CD4-positive, alpha-beta T cell treated with Interferon gamma for 1 hour (primary cell): ENCODE measurements at places on chromosomes 3 and 15.

GRCh38 chr3:119239206-119239820, 1.4 kb downstream of the B4GALT4 start:
- no peak for DNase-seq

- no peak for DNase-seq
Measured at GRCh38 chr15:70854666-70854976, 664 bp upstream of the LARP6 start.

DNA sequence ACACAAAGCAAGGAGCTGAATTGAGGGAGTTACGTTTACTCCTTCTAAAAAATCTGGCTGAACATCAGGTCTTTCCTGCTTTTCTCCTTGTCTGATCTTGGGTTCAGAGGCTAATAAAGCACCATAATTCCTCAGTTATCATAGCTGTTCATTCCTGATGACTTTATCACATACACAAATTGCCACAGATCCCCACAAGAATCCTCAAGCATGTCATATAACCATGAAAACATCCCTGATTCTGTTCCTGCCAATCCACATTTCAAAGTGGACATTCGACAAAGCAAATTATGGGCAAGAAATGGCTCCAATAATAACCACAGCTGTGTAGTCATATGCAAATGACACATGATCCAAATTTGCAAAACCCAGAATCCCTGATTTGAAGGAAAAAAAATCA, 321.3 kb downstream of the MEX3B start:
- no peak for DNase-seq

DNA sequence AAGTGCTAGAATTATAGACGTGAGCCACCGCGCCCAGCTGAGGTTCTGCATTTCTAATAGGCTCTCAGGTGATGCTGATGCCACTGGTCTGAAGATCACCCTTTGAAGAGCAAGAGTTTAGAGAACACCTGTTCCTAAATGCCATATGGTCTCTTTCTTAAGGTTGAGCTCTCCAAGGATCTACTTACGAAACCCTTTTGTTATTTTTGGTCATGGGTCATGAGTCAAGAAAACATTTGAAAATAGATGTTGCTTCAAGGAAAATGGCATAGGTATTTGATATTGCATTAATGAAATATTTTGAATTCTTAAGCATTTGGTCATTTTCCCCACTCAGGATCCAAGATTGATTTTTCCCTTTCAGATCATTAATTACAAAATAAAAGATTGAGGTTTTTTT, 74.7 kb upstream of the SOX2 start:
- no peak for DNase-seq

DNA sequence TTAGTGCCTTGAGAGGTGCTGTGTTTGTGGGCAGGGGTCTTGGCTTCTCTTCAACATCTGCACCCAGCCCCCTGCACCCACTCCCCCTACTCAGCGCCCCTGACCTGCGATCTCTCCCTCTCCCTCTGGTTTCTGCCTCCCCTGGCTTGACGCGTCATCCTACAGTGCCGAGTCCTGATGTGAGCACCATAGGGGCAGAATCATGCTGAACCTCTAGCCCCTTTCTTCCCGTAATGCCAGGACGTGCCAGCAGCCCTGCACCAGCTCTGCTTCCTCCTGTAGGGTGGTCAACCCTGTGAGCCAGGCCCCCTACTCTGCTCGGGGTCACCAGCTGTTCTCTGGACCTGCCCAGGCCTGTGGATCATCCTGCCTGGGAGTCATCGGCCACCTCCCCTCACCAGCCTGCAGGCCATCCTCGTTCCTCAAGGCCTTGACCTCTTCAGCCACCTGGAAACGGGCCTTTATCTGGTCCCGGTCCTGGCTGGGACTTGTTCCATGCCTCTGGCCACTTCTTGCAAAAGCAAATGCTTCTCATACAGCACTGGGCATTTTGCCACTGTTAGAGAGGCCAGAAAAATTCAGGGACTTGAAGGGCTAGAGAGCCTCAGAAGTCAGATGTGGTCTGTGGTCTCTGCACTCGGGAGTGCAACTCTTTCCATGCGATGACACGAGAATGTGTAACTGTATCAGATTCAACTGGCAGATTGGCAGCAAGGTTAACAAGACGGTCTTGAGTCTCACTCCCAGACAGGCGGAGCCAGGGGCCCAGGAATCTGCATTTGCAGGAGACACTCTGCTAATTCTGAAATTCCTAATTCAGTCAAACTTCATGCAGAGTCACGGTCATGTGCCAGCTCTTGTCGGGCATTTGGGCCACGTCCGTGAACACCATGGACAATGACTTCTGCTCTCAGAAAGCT, 16.7 kb upstream of the KLF15 start:
- no peak for DNase-seq

GRCh38 chr3:32586356-32586755, 15.7 kb upstream of the DYNC1LI1 start:
- no peak for DNase-seq

DNA sequence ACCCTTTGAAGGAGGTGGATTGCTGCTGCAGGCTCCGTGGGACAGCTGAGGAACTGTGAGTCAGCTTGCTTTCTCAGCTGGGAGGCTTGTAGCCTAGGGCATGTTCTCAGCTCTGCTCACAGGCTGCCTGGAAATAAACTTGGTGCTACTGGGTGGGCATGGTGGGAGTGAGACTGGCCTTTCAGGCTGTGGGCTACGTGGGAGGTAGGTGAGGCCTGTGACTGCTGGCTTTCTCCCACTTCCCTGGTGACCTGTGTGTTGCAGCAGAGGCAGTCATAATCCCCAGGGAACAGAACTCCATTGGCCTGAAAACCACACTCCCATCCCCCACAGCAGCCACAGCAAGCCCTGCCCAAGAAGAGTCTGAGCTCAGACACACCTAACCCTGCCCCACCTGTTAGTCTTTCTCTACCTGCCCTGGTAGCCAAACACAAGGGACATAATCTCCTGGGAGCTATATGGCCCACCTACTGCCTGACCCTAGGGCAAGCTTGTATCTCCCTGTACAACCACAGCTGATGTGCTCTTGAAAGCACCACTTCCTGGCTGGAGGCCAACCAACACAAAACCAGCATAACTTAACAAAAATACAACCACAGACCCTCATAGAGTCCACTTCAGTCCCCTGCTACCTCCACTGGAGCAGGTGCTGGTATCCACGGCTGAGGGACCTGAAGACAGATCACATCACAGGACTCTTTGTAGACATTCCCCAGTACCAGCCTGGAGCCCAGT, 236.5 kb downstream of the SQOR start:
- DNase-seq = no peak

- no peak for DNase-seq
Measured at GRCh38 chr3:86029590-86029989, 961.4 kb downstream of the VGLL3 start.

GRCh38 chr15:36331531-36332275, 247.7 kb upstream of the CDIN1 start:
- no peak for DNase-seq

GRCh38 chr3:161051856-161052255, 53.3 kb downstream of the B3GALNT1 start:
- no peak for DNase-seq

DNA sequence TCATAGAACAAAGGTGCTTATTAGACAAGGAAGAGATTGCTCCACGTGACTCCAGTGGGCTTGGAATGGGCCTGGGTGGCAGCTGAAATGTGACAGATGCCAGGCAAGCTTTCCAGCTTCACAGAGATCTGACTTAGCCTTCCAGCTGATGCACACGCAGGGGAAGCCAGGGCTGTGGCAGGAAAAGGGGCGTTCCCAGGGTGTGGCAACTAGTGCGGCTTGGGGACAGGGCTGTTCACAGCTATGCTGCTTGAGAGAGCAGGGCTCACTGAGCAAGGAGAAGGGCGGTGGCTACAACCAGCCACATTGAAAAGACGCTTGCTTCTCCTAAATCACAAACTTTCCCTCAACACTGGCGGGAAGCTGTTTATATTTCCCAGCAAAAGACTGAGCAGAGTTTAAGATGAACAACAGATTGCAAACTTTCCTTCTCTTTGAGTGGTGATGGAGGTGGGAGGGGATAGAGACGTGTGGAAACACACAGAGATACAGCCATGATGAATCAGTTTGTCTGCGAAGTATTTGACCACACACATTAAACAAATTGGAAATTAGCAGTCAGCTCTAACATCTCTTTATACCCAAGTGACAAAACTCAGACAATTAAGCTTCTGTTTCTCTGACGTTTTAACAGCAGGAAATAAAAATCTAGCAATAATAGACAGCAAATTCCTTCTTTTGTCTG, 127.5 kb downstream of the BDH1 start:
- peak; percentile 6 for DNase-seq

DNA sequence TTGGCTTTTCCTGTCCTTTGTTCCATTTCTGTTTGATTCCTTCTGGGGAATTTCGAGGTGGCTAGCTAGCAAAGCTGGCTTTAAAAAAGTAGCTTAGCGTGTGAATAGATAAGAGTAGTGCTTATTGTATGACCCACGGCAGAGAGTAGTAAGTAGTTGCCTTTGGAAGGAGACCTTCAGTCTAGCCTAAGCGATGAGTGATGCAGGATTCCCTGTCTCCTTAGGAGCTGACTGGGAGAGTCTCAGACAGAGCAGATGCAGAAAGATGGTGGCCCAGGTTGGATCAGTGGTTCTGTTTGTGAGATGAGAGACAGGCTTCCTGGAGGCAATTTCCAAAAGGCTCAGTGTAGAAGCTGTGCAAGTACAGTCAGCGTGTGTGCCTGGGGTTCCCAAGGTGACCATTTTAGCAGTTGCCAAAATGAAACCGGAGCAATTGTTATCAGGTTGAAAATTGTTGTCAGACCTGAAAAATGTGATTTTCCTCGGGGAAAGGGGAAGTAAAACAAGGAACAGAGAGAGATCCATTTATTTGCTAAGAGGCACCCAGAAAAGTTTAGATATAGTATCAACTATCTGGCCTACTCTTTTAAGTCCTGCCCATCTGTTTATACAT, 681 bp upstream of the IL5RA start:
- no peak for DNase-seq

GRCh38 chr3:172324611-172325203, 123.5 kb downstream of the GHSR start:
- no peak for DNase-seq

DNA sequence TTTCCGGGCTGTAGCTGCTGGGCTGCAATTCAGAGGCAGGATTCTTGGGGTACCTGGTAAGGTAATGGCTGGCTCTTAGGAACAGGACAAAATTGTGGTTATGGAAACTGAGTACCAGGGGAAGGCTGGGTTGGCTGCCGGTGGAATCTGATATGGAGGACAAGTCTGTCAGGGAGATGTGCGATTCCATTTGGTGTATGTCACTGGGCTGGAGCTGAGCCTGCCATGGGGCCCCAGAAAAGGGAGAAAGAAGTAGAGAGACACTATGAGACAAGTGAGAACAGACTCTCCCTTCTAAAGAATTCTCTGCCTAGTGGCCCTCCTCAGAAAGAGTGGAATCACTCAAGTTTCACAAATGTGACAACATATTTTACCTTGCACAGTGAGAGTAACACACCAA, 368.2 kb upstream of the ROPN1 start:
- no peak for DNase-seq

- peak; percentile 42 for DNase-seq
Measured at GRCh38 chr15:98649472-98650416, 1.4 kb downstream of the IGF1R start.

DNA sequence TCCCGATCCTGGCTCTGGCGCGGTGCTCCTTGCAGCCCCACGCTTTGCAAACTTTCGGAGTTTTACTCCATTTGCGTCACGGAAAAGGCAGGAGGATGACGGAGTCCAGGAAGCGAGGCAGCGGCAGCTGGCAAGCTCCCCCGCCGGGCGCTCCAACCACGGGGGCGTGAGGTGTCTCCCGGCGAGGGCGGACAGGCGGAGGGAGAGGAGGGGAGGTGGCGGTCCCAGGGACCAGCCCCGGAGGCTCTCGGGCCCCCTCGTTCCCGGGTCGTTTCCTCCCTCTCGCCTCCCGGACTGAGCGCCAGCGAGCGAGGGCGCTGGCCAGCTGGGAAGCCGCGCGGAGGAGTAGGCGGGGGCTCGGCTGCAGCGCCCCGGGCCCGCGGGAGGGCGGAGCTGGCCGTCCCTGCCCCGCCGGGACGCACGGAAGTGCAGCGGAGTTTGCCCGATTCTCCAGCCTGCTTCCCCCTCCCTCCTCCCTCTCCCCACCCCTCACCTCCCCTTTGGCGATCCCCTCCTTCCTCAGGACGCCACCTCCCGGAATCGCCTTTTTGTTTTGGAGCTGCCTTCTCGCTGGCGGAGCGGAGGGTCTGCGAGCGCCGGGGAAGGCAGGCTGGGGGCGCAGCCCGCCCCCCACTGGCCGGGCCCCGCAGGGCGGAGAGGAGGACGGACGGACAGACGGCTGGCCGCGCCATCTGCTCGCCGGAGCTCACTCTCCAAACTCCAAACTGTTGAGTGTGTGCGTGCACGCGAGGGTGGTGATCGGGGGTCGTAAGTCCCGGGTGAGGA, at the start of gene SNX33:
SNX33 (plus strand) TSS at position 543 of the 786 bp plus-strand sequence. CDS start 1,191 bp downstream, outside the sequence.
- DNase-seq = peak; percentile 26
